ENCODE measurements at places on chromosomes 7 and 10.

DNA sequence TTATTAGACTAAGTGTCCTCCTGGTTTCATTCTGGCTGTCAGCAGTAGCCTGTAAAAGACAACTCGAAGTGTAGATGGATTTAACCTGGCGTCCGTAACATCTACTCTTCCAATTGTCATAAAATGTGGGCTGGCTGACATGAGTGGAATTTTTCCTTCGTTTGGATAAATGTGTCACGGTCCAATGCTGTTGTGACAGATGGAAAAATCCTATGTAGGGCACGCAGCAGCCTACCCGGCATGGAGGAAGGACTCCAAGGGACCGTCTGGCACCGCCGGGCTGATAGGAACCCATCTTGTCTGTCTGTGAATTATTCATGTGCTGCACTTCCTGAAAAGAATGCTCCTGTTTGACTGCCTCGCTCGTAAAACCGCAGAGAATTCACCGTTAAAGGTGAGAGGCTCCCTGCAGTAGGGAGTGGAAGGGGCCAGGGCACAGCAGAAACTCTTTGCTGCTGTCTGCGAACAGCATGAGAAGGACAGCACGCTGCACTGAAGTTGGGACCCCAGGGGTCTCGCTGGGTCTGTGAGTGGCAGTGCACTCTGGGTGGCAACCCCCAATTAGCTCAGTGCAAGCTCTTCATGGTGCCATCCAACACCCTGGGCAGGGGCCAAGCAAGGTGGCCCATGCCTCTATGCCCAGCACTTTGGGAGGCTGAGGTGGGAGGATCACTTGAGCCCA, 1.6 kb upstream of the ORAI2 start:
- peak; percentile 80 for DNase-seq

GRCh38 chr7:44291066-44291732, 34.2 kb downstream of the CAMK2B start:
- DNase-seq: peak; percentile 1

DNA sequence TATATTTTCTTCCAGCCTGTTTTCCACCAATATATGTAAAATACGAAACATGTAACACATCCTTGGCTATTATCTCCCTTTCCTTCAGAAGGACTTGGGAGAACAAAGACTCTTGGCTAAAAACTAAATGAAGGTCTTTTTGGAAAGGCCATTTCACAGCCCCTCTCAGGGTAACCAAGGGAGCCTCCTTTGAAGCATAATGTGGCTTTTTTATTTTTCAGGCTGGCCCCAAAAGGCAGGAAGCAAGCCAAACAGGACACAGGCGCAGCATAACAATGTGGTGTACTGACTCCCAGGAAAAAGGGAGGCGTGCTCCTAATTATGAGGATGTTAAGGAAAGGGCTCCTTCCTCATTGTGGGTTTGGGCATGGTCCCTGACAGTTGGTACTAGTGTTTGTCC, 30.3 kb upstream of the CCSER2 start:
- no peak for DNase-seq

GRCh38 chr10:51862149-51862548, 162.8 kb upstream of the CSTF2T start:
- no peak for DNase-seq

GRCh38 chr7:147400221-147400689, 1190.3 kb upstream of the C7orf33 start:
- no peak for DNase-seq

GRCh38 chr7:117445206-117445605, 17.9 kb upstream of the ASZ1 start:
- no peak for DNase-seq

- no peak for DNase-seq
Measured at GRCh38 chr7:14769261-14769660, 133.3 kb downstream of the DGKB start.

- no peak for DNase-seq
Measured at GRCh38 chr7:45171946-45172345, 14.4 kb downstream of the RAMP3 start.

GRCh38 chr7:36165059-36165458, 12.0 kb downstream of the EEPD1 start:
- no peak for DNase-seq

GRCh38 chr7:1129431-1129830, 30.6 kb downstream of the ZFAND2A start:
- no peak for DNase-seq

- DNase-seq: no peak
Measured at GRCh38 chr7:141128506-141128905, 54.6 kb downstream of the TMEM178B start.

- DNase-seq: peak; percentile 48
Measured at GRCh38 chr7:102874166-102874829, 38.5 kb upstream of the LRRC17 start.

GRCh38 chr10:102727037-102727818, 12.8 kb downstream of the SFXN2 start:
- no peak for DNase-seq

- DNase-seq: no peak
Measured at GRCh38 chr7:74173074-74173473, 1.1 kb upstream of the EIF4H start.

GRCh38 chr10:77359950-77360520, 277.6 kb downstream of the KCNMA1 start:
- DNase-seq: no peak

GRCh38 chr7:34735526-34735925, 77.5 kb downstream of the NPSR1 start:
- DNase-seq: no peak

DNA sequence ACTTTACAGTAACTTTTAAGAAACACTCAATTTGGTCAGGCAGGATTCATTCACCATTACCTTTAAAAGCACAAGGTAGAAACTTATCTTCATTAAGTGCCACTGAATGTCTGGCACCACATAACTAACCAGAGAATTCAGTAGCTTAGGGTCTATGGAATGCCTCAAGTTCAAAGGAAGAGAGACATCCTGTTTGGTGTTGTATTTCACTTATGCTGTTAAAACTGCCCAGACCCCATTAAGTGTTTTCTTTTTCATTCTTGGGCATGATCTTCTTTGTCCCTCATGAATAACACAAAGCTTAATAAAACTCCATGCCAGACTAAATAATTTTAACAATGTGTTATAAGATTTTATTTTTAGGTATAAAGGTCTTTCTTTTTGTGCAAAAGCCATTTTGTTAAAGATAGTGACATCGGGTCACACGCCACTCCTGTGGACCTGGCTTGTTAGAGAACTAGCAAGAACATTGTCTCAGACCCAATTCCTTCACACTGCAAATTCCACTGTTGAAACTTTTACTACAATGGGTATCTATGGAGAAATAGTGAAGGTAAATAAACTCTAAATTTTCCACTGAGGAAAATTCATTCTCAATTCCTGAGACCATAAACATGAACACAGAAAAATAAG, 221.0 kb downstream of the TWIST1 start:
- DNase-seq: no peak

DNA sequence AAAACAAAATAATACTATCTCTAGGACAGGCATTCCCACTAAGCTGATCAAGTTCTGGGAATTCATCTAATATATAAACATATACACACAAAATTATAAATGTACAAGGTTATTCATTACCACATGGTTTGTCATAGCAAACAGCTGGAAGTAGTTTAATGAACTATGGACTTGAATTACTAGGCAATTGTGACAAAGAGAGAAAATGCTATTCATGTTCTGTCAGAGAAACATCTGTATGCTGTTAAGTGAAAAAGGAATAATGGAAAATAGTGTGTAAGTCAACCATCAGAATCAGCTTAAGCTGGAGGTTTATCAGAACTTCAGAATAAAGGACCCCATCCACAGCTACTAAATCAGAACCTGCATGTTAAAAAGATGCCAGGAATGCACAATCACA, 2.8 kb downstream of the ZNF248 start:
- no peak for DNase-seq

Data from activated naive CD4-positive, alpha-beta T cell treated with anti-CD3 and anti-CD28 coated beads for 36 hours (primary cell).